ENCODE measurements at places on chromosomes 5 and 9. TPM values are rescaled to one million over a fixed set of nuclear protein-coding genes. Genes with fewer than 3 reads are reported as not detected.

Gene GGTA1
- total RNA-seq, result not detected

Gene IFNA21
- total RNA-seq, result not detected

Gene SPATA31A3
- total RNA-seq, result not detected

Gene SURF6
- 26.2 TPM for total RNA-seq

Gene SARDH
- total RNA-seq, result 0.09 TPM

Gene KCNMB1
- total RNA-seq, result not detected

Gene SOX30
- 0.07 TPM for total RNA-seq

Gene NCS1
- total RNA-seq, result 55.3 TPM

Gene PCDHB11
- 0.11 TPM for total RNA-seq
